Karpas-422 (cell line): ENCODE measurements at places on chromosomes 3 and 15.

GRCh38 chr3:107861422-107861821 is 229.4 kb downstream of the CD47 start:
- DNase-seq, result no peak

DNA sequence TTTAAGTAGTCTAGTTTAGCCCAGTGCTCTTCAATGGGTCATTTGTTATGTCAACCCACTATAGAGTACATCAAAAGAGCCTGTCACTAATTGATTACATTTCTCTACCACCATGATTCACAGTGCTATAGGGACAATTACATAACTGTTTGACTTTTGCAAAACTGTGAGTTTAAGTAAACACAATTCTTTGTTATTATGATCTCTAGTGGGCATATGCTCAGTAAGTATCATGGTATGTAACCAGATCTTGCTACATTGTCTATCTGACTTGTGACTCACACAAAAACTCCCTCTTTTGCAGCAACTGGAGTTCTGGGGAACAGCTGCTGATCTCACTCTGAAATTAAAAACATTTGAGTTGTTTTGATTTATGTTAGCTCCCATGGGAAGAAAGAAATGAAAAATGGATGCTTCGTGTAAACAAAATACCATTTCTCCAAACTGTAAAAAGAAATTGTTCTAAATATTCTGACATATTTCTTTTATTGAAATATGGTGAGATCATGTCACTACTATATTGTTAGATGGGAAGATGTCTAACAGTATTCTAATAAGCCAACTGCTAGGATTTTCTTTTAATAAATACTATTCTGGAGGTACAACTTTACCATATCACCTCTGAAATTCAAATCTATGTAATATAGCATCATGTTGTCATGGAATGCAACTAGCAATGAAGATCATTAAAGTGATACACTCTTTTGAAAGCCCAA is 470.4 kb downstream of the ROBO1 start:
- no peak for DNase-seq

DNA sequence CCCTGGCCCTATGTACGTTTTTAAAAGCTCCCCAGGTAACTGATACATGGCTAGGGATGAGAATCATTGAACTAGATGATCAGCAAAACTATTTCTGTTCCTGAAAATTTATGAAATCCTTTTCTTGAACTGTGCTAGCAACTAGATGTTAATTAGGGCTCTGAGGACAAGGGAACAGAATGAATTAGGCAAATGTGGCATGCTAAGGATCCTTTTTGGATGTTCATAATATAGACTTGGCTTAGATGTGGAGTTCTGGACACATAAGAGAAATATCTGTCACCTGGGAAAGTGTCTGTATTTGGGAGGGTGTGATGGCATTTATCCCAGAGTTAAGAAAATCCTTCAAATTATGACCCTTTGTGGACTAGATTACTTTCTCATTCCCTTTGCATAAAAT is 71.2 kb downstream of the RSRC1 start:
- no peak for DNase-seq

- DNase-seq, result no peak
Measured at GRCh38 chr3:99409961-99410360, 228.4 kb upstream of the COL8A1 start.

DNA sequence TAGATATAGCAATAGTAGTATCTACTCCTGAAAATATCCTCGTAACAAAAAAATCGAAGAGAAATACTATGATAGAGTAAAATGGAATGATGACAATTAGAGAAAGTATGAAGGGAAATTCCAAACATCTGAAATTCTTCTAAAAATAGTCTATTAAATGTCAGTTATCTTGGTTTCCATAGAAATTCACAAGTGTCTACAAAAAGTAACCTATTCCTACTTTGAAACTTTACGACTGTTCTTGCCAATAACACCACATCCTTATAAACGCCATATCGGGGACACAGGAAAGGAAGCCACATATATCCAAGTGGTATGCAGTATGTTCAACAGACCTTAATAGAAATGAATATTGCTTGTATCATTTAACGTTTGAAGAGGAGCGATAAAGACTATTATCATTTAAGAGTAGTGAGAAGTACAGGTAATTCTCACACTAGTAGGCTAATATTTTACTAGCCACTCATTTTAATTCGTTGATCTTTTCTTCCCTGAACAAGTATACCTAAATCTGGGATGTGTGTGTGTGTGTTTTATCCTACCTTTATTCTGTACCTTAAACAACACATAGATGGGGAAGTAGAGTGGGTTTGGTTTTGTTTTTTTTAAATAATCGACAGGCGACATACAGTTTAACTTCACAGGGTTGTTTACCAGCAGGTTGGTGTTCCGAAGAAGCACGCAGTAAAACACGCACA is 1.2 kb downstream of the GPR176 start:
- DNase-seq, result no peak

DNA sequence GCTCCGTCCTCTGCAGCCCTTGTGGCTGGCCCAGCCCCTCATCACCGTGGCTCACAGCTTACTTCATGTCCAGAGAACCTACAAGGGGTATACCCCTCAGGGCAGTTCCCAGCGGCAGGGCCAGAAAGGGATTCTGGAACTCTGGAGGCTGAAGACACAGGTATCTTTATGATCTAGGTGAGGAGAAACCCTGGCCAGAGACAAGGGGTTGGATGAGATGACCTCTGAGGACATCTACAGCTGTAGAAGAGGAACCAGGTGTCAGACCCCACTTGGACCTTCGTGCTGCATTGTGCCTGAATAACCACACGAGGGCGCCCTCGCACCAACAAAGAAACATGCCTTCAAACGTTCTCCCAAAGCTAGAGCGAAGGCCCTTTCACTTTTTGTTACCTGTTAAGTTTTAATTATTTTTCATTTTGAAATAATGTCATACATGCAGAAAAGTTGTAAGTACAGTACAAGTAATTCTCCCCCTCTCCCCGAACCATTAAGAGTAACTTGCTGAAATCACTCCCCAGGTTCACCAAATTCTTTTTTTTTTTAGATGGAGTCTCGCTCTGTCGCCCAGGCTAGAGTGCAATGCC is 118.7 kb upstream of the SMAD3 start:
- DNase-seq, result peak; percentile 89

GRCh38 chr15:87804451-87804850 is 452.1 kb downstream of the NTRK3 start:
- no peak for DNase-seq
